ENCODE measurements at places on chromosomes 7 and 10.
A peak's percentile ranks its signal among the peaks of the same experiment; 100 is the strongest.

- DNase-seq: peak; percentile 80
Measured at GRCh38 chr7:86469680-86470295, 173.9 kb upstream of the GRM3 start.

DNA sequence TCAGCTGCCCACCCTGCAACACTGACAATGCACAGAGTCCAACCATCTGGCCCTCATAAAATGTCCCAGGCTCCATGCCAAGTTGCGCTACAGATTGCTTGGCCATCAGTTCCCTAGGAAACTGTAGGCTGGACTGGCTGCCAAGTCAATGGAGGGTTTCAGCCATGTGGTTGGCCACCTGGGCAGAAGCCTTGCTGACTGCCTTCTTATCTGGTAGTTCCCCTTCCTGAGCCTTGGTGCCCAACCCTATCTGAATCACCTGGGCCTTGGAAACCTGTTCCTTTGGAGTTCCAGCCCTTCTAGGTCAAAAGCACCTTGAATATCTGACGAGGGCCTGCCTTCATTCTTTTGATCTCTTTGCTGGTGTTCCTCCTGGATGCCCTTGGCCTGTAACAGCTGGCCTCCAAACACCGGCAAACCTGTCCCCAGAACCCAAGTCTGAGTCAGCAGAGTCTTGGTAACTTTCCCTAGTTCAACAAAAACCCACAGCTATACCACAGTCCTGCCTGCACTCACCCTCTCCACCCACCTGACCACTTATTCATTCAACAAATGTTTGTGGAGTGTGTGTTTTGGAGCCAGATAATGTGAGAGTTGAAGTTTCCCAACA, 37.4 kb upstream of the KDM7A start:
- no peak for DNase-seq

DNA sequence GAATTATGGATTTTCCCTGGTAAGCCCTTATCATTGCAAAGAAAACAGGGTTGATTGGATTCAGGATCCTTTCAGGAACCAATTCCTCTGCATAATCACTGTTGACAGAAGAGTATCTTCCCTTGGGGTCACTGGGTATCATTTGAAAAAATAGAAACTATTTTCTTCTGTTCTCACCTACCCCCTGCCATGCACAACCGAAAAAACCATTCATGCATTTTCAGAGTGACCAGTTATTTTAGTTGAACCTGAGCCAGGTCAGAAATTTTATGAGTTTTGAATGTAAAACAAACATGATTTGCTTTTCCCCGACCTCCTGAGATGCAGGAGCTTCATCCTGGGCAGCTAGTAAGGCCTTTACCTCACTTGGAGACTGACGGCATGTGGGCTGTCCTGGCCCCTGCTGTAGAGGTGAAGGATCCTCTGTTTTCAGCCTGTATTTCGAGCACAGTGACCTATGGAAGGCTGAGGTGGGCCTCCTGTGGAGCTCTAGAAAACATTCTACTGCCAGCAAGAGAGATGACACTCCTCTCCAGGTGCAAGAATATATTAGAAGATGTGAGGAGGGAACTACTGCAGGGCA, 30.1 kb downstream of the TMEM178B start:
- no peak for DNase-seq

DNA sequence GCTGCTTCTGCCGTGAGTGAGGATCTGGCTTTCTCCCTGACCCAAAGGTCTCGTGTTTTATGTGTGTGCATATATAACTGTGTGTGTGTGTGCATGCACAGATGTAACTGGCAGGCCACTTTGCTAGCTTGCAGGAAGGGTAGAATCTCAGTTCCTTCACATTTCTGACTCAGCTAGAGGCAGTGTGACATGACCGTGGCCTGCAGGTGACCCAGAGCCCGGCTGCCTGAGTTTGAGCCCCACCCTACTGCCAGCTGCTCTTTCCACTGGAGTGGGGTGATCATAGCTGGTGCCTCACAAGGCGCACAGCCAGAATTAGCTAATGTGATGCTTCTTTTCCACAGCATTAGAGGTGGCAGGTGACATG, 9.3 kb upstream of the MYL7 start:
- no peak for DNase-seq

DNA sequence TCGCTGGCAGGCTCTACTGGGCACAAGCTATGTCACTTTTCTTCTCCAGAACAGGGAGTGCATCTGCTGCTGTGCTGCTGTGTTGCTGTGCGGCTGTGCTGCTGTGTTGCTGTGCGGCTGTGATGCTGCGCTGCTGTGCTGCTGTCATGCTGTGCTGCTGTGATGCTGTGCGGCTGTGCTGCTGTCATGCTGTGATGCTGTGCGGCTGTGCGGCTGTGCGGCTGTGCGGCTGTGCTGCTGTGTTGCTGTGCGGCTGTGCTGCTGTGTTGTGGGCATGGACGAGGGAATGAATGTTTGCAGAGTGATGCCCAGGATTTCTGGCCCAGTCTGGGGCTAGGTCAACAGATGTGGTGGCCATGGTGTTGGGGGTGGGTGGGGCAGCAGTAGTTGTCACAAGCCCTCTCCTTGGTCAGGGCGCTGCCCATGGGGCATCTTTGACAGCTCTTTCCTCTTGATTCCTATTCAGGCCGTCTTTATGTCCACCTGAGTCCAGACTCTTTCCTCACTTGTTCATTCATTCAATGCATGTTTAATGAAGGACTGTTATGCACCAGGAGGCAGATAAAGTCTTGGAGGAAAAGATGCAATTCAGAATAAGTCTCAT, 55.6 kb downstream of the C10orf120 start:
- no peak for DNase-seq

DNA sequence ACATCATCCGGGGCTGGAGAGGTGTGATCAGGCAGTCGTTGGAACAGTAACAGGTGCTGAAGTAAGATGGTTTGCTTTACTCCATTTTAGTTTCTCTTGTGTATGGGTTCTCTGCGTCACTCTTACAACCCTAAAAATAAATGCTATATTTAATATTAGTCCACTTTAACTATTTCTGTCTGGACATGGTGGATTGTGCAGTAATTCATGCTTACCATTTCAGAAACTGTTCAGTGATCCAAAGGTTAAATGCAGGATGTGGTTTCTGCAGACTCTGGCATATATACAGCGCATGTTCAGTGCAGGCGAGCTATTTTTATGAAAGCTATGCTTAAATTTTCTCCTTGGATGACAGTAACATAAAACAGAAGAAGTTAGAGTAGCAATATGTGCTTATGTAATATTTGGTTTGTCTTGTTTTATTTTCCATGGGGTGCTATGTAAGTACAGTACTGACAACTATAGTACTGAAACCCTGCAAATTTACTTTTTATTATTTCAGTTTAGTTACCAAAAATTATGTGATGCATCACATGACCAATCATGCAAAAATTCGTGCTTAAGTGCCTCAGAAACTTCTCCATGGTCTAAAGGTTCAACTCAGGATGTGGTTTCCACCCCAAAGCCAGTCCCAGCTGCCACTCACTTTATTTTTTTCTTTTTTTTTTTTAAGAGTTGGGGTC, 46.6 kb upstream of the GRID1 start:
- DNase-seq: peak; percentile 66

GRCh38 chr7:81383846-81384245, 386.0 kb downstream of the HGF start:
- DNase-seq: no peak

GRCh38 chr7:2476298-2476697, at the start of gene GRIFIN:
GRIFIN (minus strand) TSS chr7:2476398; CDS start chr7:2476383, 15 bp downstream.
- DNase-seq: no peak

DNA sequence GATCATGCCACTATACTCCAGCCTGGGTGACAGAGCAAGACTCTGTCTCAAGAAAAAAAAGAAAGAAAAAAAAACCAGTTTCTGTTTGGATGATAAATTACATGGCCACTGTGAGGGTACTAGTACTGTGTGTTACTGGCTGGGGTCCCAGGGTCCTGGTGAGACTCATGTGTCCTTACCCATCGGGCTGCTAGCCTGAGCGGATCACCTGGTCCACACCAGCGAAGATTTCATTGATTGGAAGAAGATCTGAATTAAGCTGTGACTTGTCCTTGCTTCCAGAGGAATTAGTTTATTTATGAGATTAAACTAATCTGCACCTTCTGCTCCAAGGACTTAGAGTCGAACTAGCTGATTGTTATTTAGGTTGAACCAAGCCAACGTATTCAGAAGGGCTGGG, 40.0 kb upstream of the BAMBI start:
- DNase-seq: no peak

GRCh38 chr10:78765726-78766335, 302.9 kb upstream of the ZMIZ1 start:
- DNase-seq: no peak
